LHCN-M2 (cell line): ENCODE measurements at places on chromosomes 7 and 10. TPM values are rescaled to one million over a fixed set of nuclear protein-coding genes. Genes with fewer than 3 reads are reported as not detected.

GRCh38 chr10:308101-308500 lies 172.8 kb downstream of the ZMYND11 start:
- DNase-seq = no peak

- DNase-seq = no peak
Observed at GRCh38 chr10:10526846-10527245, 490.8 kb upstream of the CELF2 start.

DNA sequence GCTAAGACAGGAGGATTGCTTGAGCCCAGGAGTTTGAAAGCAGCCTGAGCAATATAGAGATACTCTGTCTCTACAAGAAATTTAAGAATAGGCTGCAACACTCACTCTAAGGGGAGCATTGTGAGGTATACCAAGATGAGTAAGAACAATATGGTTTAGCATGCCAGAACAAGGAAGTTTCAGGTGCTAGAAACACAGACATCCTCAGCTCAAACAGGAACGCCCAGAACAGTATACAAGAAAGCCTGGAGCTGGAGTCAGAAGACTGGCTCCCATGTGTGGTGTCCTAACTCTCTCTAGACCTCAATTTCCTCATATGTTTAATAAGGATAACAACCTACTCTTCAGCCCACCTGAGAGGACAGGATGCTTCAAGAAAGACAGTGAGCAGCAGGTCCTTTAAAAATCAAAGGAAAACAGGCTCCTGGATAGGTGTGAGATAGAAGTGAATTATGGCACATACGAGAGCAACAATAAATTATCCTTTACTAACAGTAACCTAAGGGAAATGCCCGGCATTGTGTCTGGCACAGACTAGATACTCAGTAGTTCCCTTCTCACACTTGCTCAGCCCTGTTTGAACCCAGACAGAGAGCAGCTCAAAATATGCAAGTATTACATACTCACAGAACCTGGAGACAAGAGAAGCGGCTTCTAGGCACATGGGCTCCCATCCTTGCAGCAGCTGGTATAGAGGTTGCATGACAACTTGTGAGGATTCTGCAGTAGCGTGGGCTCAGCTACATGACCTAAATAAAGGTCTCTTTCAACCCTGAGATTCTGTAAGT lies 45.4 kb downstream of the KAT6B start:
- DNase-seq = no peak

DNA sequence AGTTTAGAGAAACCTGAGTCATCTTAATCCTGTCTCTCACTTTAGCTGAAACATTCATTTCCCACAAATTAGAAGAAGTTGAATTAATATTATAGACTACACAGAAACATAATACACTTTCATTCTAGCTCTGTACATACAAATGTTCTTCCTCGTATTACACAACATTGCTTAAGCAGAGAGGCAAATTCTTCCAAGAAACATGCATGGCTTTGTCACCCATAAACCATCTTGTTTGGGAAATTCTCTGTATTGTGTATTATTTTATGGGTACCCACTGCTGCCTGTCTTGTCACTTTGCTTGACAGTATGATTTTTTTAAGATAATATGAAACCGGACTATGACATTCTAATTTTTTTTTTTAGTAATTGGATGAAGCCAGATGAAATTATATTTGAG lies 104.0 kb downstream of the SRI start:
- DNase-seq = no peak

DNA sequence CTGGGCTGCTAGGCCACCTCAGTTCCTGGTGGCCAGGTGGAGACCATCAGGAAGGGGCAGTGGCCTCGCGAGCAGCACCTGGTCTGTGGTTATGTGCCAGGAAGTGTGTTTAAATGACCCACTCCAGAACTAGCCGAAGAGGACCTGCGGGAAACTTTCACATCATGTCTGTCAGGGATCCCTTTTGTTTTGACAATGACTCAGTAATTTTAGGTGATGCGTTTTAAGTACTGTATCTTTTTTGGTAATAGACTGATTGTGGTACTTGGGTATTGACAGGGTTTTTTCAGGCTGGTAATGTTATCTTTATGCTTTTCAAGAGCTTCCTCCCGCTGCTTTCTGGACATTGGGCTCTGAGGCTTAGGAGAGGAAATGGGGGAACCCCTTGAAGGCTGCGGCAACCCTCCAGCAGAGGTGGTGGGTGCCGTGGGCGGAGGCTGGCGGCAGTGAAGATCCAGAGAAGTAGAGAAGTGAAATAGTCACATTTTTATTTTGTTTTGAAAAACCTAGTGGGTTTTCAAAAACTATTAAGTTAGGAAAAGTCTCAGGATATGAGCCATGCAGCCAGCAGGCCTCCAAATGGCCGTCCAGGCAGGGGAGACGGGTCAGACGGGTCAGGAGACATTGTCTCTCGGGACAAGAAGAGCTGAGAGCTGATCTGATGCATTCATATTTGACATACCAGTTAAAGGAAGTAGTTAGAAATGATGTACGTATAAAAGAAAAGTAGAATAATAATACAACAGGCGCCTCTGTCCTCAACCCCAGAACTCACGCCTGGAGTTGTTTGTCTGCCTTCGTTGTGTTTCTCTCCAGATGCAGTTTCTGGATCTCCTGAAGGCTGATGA lies 27.7 kb downstream of the PPP2R2D start:
- no peak for DNase-seq

GRCh38 chr7:74587435-74588126 lies 69.9 kb upstream of the GTF2I start:
- DNase-seq = peak; percentile 95

DNA sequence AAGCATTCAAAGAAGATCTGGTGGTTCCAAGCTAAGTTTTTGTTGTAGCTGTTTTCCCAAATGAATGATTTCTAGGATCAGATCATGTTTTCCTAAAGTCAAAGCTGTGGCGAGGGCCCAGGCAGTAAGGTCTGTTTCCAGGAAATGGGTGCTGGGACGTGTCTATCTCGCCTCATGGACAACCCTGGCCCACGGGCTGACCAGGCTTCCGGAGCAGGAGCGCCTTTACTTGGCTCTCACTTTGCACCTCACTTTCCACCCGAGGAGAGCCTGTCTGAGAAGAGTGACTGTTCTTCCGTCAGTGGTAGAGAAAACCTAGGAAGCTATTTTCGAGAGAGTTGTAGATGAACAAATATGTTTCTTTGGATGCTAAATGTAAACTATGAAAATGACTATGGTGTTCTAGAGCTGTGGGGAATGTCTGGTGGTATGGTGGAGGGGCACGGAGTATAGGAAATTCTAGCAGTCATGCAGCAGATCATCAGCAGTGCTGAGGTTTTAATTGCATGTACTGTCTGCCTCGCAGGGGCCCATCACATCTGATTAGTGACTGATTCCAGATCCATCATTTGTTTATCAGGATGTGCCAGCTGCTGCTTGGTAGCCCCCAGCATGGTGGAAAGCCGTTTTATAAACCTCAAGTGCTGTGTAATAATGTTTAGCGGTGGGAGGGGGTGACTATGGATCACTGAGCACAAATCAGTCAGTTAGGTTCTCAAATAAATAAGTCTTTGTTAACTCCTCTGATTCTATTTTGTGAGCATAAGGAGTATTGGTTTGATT lies 66.6 kb downstream of the VWC2 start:
- no peak for DNase-seq

GRCh38 chr7:78226059-78226719 lies 427.6 kb downstream of the PHTF2 start:
- peak; percentile 61 for DNase-seq

GRCh38 chr10:77177589-77177988 lies 460.0 kb downstream of the KCNMA1 start:
- DNase-seq = no peak

- no peak for DNase-seq
Observed at GRCh38 chr7:106365252-106366005, 80.6 kb upstream of the NAMPT start.

- peak; percentile 93 for DNase-seq
Observed at GRCh38 chr7:44767912-44768627, 19.4 kb downstream of the ZMIZ2 start.

DNA sequence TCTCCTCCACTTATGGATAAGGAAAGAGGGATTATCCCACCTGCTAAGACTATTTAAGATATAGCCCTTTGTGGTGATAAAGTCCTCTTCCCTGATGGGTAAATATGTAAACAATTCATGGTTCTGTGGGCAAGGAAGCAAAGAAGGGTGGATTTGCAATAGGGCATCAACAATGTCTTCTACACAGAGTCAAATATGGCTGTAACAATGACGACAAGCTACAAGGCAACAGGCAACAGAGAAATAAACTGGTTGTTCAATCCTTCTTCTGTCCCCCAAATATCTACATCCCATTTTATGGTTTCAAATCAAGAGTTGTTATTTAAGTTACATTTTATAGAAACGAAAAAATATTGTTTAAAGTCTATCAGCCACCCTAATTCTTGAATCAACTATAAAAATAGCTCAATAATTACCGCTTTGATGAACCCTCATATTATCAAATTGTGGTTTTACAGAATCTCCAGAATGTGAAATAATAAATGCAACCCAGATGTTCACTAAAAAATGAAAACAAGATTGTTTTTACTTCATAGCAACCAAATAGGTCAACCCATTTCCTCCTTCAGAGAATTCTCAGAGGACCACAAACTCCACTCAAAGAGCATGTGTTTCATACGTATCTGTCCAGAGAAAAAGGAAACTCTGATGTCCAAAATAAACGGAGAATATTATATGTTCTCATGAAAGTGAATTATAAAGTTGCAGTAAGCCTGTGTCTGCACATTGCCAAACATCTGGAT lies 13.8 kb downstream of the CYTH3 start:
- DNase-seq = peak; percentile 89

DNA sequence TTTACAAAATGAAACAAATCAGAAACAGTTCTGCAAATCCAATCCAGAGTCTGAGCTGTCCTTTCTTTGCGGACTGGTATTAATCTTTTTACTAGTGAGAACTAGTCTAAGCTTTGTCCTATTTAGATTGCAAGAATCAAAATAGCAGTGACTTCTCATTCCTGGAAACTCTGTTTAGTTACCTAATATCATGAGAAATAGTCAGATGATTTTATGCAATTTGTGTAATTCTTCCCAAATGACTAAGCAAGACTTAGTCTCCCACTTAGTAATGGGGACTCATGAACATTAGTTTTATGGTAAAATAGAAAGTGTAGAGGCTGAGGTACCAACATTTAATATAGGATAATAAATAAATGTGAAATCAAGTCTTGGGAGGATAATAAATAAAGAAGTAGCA lies 341.3 kb downstream of the DNAJB9 start:
- DNase-seq = no peak

DNA sequence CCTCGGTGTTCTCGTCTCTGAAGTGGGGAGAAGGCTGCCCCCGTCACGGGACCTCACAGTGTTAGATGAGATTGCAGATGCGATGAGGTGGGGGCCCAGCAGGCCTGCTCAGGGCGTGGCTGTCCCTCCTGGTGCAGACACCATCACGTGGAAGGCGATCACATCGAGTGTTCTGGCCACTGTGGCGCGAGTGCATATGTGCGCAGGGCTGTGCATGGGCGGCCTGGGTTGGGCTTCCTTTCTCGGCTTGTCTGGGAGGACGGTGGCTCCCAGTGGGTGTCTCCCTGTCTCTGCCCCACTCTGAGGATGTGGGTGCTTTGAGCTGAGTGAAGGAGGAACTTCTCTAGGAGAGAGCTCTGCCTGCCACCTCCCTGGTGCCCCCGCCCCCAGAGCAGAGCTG lies 83.1 kb downstream of the LHPP start:
- DNase-seq = no peak

- DNase-seq = no peak
Observed at GRCh38 chr7:85133006-85133405, 53.9 kb downstream of the SEMA3D start.

DNA sequence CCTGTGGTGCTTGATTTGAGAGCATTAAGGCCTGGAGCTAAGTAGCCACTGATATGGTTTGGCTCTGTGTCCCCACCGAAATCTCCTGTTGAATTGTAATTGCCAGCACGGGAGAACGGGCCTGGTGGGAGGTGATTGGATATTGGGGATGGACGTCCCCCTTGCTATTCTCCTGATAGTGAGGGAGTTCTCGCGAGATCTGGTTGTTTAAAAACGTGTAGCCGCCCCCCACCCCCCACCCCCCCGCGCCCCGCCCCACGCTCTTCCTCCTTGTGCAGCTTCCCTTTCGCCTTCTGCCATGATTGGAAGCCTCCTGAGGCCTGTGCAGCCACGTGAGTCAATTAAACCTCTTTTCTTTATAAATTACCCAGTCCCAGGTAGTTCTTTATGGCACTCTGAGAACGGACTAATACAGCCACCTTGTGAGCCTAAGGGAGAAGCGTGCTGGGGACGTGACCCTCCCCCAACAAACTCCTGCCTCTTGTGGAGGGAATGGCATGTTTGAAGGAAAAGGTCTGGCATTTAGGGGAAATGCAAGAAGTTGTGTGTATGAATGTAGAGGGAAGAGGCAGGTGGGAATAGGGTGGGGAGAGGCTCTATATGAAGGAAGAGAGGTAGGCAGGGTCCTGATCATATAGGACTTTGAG lies 118.0 kb upstream of the KMT2C start:
- no peak for DNase-seq

- peak; percentile 57 for DNase-seq
Observed at GRCh38 chr10:100186253-100187212, 704 bp upstream of the ERLIN1 start.

DNA sequence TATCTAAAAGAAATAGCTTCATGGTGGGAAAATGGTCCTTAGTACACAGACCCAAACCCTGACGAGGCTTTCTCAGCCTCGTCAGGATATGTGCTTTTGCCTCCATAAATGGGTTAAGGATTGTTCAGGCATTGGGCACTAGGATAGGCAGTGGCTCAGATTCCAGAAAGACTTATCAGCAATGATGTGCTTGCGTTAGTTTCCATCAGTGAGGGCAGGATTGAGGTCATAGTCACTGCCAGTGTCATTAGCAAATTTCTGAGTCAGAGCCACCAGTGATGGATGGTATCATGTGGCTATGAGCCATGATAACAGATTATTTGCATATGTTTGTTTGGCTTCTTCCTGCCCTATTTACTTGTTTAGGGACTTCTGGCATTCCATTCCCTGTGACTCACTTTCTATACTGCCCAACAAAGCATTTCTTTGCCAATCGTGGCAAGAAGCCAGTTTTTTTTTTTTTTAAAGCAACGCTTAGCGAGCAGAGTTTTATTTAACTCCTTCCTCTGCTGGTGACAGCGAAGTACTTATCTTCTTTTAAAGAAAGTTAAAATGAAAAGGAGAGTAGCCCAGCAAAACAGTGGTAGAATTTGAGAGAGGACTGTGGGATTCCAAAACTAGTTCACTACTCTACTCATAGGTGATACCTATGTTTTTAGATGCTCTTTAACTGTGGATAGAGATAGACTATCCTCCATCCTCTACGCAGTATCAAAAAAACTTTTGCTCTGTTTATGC lies 44.4 kb downstream of the MYPN start:
- DNase-seq = peak; percentile 100

- DNase-seq = peak; percentile 41
Observed at GRCh38 chr7:133253519-133253875, 619 bp downstream of the EXOC4 start.

- peak; percentile 75 for DNase-seq
Observed at GRCh38 chr10:63763744-63764143, 242.5 kb downstream of the REEP3 start.

- DNase-seq = no peak
Observed at GRCh38 chr10:32161586-32161985, 105.4 kb upstream of the KIF5B start.

GRCh38 chr10:122988501-122988900 lies 8.3 kb downstream of the PSTK start:
- DNase-seq = no peak

KIF11 gene
- total RNA-seq = 61.3 and 66.2 TPM in 2 replicates

ZNF25 gene
- 9.6 TPM in 2 replicates for total RNA-seq

FUOM gene
- total RNA-seq = 20.1 and 21.2 TPM in 2 replicates

TACR2 gene
- total RNA-seq = 0.29 TPM in 1 of 2 replicates, not detected in the other

VPS37D gene
- total RNA-seq = 6.1 and 6.9 TPM in 2 replicates
